ENCODE measurements at places on chromosomes 7 and 10.

DNA sequence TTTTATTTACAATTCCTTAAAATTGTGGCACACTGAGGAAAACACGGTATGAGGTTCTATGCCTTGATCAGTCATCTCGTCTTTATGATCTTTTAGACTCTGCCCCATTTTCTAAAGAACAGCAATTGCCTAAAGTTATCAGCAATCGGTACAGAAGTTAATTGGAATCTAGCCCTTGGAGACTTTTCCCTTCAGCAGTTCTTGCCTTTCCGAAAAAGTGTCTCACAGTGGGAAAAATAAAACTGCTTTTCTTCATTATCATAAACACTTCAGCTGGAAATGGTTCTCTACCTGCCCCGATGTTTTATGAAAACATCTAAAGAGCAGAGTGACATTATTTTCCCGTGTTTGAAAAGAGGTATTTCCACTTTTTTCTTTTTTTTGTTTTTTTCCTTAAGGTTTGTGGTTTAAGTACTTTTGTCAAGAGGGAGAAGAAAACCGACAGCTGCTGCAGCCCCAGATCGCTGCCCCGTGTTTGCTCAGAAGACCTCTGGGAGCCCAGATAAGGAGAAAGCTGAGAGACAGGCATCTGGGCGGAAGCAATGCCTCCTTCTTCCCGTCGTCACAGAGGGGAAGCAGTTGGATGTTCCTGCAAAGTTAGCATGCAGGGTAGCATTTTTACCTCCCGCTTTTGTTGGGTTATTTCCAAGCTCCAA lies 149.7 kb downstream of the FRMD4A start:
- DNase-seq = no peak

DNA sequence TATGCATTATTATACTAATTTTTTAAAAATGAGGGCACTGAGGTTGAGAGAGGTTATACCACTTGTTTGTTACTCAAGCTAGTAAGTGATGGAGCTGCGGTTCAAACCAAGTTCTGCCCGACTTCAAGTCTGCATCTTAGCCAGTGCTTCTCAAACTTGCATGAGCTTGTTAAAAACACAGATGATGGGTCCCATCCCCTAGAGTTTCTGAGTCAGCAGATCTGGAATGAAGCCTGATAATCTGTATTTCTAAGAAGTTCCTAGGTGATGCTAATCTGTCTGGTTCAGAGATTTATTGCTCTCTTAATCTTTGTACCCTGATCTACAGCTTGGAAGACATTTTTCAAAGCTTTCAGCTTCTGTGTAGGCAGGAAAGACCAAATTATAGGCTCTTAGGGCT lies 67.7 kb upstream of the CC2D2B start:
- no peak for DNase-seq

DNA sequence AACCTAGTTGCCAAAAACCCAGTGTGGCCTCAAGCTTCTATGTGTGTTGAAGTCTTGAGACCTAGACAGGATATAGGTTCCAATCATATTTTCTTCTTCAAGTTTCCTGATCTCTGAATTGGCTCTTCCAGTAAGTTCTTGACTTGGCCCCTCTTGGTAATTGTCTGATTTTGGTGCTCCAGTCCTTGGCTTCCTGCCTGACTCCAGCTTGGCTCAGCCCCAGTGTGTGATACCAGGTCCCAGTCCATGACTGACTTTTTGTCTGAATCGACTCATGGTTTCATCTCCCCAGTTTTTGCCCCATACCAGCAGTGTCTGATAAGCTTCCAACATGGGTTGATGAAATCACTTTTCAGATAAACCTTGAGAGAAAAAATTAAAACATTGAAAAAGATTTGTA lies 72.3 kb downstream of the FAS start:
- DNase-seq = no peak

GRCh38 chr10:89975771-89976170 lies 274.4 kb downstream of the KIF20B start:
- no peak for DNase-seq

- DNase-seq = no peak
Measured at GRCh38 chr7:50537417-50537816, 27.8 kb downstream of the DDC start.

DNA sequence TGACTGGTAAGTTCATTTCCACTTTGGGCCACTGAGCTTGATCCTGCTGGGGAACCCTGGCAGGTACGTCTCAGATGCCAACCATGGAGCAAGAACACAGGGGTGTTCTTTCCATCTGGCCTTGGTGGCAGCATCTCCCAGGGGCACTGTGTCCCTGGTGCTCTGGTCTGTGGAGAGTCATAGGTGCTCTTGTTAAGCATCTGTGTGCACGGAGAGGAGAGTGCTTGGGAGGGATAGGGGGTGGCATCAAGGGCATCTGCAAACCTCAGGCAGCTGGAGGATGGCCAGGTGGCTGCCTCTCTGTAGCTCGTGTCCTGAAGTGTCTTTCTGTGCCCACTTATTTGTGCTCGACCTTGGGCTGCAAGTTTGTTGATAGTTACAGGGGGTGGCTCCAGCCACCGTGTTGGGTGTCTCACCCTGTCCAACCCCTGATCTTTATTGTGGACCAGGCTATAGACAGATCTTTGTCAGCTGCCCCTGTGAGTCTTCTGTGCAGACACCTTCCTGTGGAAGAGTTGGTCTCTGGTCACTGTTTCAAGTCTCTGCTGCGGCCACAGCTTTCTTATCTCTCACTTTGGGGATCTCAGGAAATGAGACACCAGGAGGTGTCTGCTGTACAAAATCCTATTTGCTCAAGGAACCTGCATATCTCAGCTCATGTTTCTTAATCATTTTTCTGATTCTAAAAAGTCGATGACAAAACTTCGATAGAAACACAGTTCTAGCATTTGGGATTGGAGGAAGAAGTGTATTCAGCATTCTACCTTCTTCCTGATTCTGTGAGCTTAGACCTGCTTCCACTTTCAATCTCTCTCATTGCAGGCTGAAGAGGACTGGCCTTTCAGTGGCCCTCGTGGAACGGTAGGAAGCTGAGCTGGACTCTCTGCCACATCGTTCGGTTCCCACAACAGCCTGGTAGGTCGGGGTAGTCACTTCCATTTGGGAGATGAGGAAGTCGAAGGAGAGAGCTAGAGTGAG lies 17.2 kb upstream of the GIMAP8 start:
- no peak for DNase-seq

DNA sequence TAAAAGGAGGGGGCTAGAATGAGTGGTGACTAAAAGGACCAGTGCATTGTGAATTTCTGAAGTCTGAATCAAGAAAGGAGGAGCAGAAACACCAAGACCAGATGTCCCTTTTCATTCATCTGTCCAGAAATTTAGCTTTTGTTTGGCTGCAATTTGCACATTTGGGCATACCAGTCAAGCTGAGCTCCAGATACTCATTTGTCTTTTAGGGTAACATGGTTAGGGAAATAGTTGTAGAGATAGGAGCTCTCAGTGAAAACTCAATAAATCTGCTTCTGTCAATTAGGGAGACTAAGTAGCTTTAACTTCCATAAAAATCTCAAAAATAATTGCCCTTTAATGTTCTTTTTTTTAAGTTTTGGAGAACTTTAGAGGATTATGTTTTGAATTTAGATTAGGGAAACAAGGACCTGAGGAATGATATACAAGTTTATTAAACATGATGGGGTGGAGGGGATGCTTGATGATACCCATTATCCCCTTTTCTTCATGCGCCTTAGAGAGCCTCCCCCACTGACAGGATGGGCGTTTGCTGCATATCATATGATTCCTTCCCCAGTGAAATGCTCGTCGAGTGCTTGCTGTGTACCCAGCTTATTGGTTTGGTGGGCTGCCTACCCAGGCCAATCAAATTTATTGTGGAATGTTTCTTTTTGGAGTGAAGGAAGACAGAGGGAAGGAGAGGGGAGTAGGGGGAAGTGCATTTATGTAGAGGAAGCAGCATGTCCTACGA lies 50.7 kb upstream of the RPA3 start:
- DNase-seq = no peak
